ENCODE measurements at places on chromosomes 7 and 10.

GRCh38 chr7:24799506-24799905, 42.2 kb upstream of the GSDME start:
- no peak for DNase-seq

DNA sequence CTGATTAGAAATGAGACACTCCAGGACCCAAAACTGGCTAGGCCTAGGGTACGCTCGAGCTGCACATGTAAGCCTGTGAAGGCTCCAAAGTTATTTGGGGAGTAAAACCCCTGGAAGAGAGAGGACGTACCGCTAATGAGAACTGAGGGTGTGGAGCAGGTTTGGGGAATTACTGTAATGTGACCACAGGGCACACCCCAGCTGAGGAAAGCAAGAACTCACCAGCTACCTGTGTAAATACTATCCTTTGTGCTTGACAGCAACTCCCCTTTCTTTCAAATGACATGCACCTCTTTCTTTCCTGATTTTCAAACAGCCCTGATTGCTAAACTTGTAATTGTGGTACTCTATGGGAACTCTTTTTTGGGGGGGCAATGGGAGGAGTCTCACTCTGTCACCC, 147.2 kb downstream of the JAZF1 start:
- DNase-seq, result no peak

- DNase-seq, result no peak
These were observed 2.6 kb upstream of the ZNF503 start for GRCh38 chr10:75403939-75404814.

DNA sequence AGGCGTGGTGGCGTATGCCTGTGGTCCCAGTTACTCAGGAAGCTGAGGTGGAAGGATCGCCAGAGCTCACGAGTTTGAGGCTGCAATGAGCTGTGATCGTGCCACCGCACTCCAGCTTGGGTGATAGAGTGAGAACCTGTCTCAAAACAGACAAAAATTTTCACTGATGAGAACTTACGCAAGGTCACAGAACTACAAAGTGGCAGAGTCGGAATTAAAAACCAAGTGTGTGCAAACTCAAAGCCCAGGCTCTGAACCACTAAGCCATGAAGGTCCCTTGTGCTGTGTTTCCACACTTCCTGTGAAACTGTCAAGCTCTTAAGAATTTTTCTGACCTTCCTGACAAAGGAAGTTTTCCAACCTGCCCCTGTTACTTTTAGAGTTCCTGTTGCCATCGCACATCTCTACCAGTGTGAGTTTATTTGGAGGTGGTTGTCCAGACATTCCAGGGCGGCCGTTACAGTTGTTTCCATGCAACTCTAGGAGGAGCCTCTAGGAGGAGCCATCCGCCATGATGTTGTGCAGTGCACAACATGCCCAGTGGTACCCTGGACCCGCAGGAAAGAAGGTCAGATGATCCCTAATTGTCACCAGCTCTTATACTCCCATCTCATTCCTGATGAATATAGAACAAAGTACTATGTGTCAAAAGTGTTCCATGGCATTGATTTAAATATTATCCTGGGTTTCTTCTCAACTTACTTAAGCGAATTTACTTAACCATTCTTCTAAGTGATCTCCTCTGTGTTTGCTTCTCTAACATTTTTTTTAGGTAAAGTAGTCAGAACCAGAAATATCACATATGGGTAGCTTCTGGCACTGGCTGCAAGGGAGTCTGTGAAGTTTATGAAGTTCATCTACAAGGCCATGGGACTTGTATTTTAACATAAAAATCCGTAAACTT, 49.0 kb upstream of the LYZL1 start:
- DNase-seq, result no peak

- no peak for DNase-seq
These were observed 143.1 kb downstream of the CRPPA start for GRCh38 chr7:16278167-16278787.

DNA sequence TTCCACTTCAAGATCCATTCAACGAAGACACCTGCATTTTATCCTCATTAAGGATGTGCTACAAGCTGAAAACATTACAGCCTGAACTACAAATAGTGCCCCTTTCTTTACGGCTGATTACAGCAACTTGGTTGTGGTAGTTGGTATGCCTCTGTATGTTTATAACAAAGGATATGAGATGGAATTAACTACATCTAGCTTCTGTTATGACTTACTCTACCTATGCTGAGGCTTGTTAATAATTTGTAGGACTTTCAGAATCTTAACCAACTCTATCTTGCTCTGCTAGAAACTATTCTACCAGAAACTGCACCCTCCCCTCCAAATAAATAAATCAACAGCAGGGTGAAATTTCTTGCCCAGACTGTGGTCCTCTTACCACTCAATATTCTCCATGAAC, 448.1 kb downstream of the GRM8 start:
- DNase-seq, result no peak

DNA sequence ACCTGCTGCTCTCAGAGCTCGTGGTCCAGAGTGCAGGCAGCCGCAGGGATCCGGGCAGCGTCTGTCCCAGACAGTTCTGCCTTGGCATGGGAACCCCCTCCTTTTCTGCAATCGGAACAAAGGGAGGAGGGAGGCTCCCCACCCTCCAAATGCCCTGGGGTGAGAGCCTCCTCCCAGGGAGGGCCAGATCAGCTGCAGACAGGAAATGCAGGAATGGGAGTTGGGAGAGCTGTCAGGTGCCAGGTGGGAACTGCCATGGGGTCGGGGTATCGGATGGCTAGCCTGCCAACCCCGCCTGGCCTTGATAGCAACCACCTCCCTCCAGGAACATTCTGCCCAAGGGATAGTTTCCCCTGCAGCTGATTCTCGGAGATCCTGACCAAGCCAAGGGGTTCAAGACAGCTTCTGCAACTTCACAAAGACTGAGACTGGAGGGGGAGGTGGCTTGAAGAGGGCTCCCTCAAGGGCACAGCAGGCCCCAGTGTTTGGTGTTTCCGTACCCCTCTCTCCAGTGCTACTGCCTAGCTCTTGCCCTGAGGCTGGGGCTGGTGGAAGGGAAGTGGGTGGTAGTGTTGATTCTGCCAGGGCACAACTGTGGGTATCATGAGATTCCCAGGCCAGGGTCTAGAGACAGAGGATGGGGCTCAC, at the start of gene CALML5:
Gene CALML5, minus strand, starts transcription at position 78 of the 648 bp plus-strand sequence. CDS start 132 bp downstream, outside the sequence.
- no peak for DNase-seq

DNA sequence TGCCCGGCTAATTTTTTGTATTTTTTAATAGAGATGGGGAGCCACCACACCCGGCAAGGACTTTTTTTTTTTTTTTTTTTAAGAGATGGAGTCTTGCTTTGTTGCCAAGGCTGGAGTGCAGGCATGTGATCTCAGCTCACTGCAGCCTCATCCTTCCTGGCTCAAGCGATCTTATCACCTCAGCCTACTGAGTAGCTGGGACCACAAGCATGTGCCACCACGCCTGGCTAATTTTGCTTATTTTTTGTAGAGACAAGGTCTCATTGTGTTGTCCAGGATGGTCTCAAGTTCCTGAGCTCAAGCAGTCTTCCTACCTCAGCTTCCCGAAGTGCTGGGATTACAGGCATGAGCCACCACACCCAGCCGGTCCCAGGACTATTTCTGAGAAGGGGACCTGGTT, 9.3 kb upstream of the MCU start:
- no peak for DNase-seq

DNA sequence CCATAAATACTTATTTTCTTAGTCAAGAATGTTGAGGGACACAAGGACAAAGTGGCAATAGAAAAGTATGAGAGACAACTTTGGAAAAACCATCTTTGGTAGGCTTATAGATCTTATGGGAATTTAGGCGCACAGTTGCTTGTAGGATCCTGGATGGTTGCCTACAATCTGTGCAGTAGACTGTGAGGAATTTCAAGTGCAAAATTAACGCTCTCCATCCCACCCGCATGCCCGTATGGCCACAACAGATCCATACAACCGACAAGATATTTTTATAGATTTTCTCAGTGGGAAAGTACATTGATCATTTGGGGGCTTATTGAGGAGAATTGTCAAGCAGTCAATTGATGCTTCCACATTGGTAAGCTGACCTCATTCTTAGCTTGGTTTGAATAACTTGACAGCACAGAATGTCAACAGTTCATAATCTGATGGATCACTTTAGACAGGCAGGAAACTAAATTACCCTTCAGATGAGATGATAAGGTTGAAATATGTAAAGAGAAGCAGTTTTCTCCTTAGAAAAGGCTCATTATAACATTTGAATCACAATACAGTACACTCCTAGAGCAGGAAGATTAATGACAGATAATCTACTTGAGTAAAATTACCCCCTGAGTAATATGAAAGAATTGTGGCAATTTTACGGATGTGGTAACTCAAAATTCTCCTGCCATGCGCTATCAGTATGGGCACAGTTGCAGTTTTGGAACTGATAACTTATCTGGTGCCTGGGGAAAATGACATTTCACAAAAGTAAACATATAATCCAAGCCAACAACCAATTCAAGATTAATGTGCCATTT, 479.7 kb downstream of the KIF20B start:
- DNase-seq, result no peak

GRCh38 chr10:94402843-94403379, 570 bp downstream of the TBC1D12 start:
- DNase-seq, result no peak

GRCh38 chr10:43036481-43037428, 40.1 kb upstream of the RET start:
- no peak for DNase-seq

- DNase-seq, result no peak
These were observed 471.4 kb downstream of the PLXDC2 start for GRCh38 chr10:20287586-20287985.

DNA sequence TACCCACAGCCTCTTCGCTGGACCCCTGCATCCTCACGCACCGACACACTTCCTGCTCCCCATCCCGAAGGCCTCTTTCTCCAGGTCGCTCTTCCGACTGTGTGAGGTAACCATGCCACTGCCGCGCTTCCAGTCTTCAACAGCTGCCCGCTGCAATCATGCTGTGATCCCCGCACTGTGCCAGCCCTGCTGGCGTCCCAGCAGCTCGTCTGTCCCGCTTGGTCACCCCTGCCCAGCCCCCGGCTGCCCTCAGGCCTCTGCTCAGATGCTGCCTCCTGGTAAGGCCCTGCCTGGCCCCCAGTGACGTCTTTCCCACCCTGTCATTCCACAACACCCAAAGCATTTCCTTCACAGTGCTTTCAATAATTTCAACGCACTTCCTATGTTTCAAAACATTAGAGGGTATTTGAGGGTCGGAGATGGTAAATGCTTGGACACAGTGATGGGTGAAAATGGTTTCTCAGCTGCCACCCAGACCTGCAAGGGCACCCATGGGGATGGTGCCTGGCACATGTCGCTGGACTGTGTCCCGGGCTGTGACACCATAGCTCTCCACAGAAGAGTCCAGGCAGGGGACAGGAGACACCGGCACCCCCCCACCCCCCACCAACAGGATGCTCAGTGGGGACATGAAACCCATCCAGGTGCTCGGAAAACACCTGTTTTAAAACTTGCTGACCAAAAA, 125.2 kb downstream of the MAD1L1 start:
- no peak for DNase-seq

- DNase-seq, result no peak
These were observed 20.3 kb upstream of the HYAL4 start for GRCh38 chr7:123824754-123825067.

- DNase-seq, result no peak
These were observed 35.0 kb upstream of the MRPS16 start for GRCh38 chr10:73287441-73287840.

DNA sequence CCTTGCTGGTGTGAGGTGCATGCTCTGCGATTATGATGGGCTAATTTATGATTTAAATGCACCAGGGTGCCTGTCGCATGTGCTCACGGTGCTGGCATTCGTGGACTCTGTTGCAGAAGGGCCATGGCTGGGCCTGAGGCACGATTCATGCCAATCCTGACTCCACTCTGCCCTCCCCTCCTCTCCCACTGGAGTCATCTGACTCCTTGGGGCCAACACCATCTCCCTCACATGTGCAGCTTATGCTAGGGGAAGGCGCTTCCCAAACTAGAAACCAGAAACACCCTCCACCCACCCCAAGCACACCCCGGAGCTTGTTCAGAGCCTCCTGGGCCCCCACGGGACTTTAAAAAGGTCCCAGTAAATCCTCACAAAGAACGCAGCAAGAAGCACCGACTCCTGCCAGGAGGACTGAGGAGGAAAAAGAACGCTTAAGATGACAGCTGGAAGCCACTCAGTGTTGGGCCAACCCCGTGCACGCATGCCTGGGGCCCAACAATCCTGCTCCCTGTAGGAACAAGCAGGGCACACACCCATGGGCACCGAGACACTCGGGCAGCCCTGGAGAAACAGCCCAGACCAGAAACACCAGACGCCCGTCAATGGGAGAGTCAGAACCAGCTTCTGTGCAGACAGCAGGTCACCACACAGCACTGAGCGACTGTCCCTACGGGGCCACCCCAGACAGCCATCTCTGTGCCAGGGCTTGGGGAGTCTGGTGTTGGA, 14.1 kb downstream of the BRI3 start:
- DNase-seq, result no peak

DNA sequence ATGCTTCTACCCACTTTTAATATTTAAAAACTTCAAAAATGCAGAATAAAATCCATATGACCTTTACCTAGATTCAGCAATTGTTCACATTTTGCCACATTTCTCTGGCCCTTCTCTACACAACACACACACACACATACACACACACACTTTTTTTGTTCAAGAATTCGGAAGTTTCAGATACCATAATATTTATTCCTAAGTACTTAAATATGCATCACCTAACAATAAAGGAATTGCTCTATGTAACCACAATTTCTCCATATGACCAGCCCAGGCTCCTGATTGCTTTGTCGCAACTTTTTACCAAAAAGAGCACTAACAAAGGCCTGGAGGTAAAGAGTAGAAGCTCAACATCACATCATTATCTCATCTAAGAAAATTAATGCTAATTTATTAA, 106.6 kb downstream of the FAS start:
- DNase-seq, result no peak

GRCh38 chr7:1913466-1914282, 243.6 kb downstream of the ELFN1 start:
- DNase-seq, result no peak

- no peak for DNase-seq
These were observed 269.3 kb upstream of the LRRTM3 start for GRCh38 chr10:66656499-66656898.

GRCh38 chr7:101450064-101450463, 87.4 kb downstream of the COL26A1 start:
- no peak for DNase-seq

DNA sequence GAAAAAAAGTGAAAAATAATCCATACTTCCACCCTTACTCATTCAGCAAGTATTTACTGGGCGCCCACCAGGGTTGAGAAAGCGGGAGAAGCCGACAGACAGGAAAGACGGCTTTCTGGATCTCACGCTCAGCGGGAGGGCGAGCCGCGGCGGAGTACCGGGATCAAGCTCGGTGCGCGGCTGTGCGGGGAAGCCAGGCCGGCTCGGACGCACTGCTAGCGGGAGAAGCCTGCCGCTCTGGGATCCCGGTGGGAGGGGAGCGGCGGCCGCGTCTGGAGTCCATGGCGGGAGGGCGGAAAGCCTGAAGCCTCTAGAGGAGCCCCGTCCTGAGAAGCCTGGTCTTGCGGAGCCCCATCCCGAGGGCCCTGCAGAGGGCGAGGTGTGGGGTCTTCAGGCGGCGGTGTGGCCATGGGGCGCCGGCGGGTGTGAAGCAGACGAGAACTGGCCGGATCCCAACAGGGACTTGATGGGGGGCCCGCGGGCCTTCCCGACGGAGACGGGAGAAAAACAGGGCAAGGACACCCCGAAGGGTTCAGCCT, 82.9 kb downstream of the VIPR2 start:
- no peak for DNase-seq

Measured in activated CD8-positive, alpha-beta memory T cell treated with anti-CD3 and anti-CD28 coated beads for 4 hours (primary cell).